ENCODE measurements at places on chromosomes 11 and 22. TPM values are rescaled to one million over a fixed set of nuclear protein-coding genes. Genes with fewer than 3 reads are reported as not detected.

The C11orf87 gene
- total RNA-seq, result not detected

The CASP5 gene
- 0.41 TPM for total RNA-seq

GRCh38 chr11:33412241-33412640 is 155.1 kb downstream of the HIPK3 start:
- H3K27ac ChIP-seq, result no peak overlapping the region
- no peaks in the 10 kb centered on the region for H3K4me1 ChIP-seq
- H3K27me3 ChIP-seq, result no peaks in the 10 kb centered on the region
- no peaks in the 10 kb centered on the region for H3K36me3 ChIP-seq

- H3K4me1 ChIP-seq, result peaks cover 15% of the 10 kb centered on the region
- DNase-seq, result no peak
- H3K27ac ChIP-seq, result no peak overlapping the region
- no peaks in the 10 kb centered on the region for H3K27me3 ChIP-seq
- H3K4me3 ChIP-seq, result no peak overlapping the region
Measured at GRCh38 chr11:13341026-13341425, 63.4 kb downstream of the BMAL1 start.

- H3K4me1 ChIP-seq, result peaks cover 26% of the 10 kb centered on the region
- DNase-seq, result no peak
- no peak overlapping the region for H3K27ac ChIP-seq
Measured at GRCh38 chr11:129247135-129247534, 55.0 kb upstream of the ARHGAP32 start.
